ENCODE measurements at places on chromosomes 2 and 18. TPM values are rescaled to one million over a fixed set of nuclear protein-coding genes. Genes with fewer than 3 reads are reported as not detected.

The NCL gene
- total RNA-seq, result 642 TPM

The CDK15 gene
- total RNA-seq, result not detected

The ABCA12 gene
- not detected for total RNA-seq

The UGT1A4 gene
- total RNA-seq, result not detected

The GTF3C2 gene
- total RNA-seq, result 70.0 TPM

The AAK1 gene
- total RNA-seq, result 113 TPM

The GRHL1 gene
- total RNA-seq, result 1.8 TPM

The ZNF385B gene
- total RNA-seq, result not detected

The IL1RL2 gene
- total RNA-seq, result not detected

The HPCAL1 gene
- 47.5 TPM for total RNA-seq

The HES6 gene
- total RNA-seq, result 1.8 TPM

The SLC30A3 gene
- total RNA-seq, result 0.68 TPM

The ARHGAP15 gene
- total RNA-seq, result 182 TPM

The FARP2 gene
- 21.5 TPM for total RNA-seq

The EPAS1 gene
- 17.7 TPM for total RNA-seq

The GCG gene
- not detected for total RNA-seq

The CYP26B1 gene
- total RNA-seq, result not detected

The EFEMP1 gene
- total RNA-seq, result not detected

The DAPL1 gene
- not detected for total RNA-seq

The BCL11A gene
- not detected for total RNA-seq

The RAB6C gene
- total RNA-seq, result not detected

The SAG gene
- not detected for total RNA-seq

The DHRS9 gene
- 0.12 TPM for total RNA-seq

The SULT1C2 gene
- not detected for total RNA-seq

The NR4A2 gene
- total RNA-seq, result 5.5 TPM

The CFAP221 gene
- total RNA-seq, result not detected
